ENCODE measurements at places on chromosomes 1 and 21. TPM values are rescaled to one million over a fixed set of nuclear protein-coding genes. Genes with fewer than 3 reads are reported as not detected.

SON gene
- total RNA-seq: 166 TPM

CR1L gene
- not detected for total RNA-seq

ZNF683 gene
- total RNA-seq: not detected

TNFRSF4 gene
- 2.3 TPM for total RNA-seq

CCDC27 gene
- not detected for total RNA-seq

FRRS1 gene
- total RNA-seq: 5.0 TPM

NHLH2 gene
- not detected for total RNA-seq

Measured in epithelial cell of alveolus of lung (primary cell).